ENCODE measurements at places on chromosomes 12 and 14.

GRCh38 chr14:34536951-34537676, 2.4 kb downstream of the EAPP start:
- DNase-seq: no peak
- 0 out of 2 replicates have a peak overlapping the region, but pooled peaks have one; percentile 5 for H3K4me3 ChIP-seq
- peaks cover 8% of the 10 kb centered on the region for H3K4me1 ChIP-seq
- no peaks in the 10 kb centered on the region for H3K27me3 ChIP-seq
- H3K36me3 ChIP-seq: peaks cover 10% of the 10 kb centered on the region

- no peaks in the 10 kb centered on the region for H3K27me3 ChIP-seq
- peaks cover 14% of the 10 kb centered on the region for H3K36me3 ChIP-seq
- H3K27ac ChIP-seq: peak overlapping the region; percentile 51
- peaks cover 47% of the 10 kb centered on the region for H3K4me1 ChIP-seq
Observed at GRCh38 chr14:55689981-55690871, 110.2 kb downstream of the KTN1 start.

- no peaks in the 10 kb centered on the region for H3K27me3 ChIP-seq
- DNase-seq: no peak
- no peaks in the 10 kb centered on the region for H3K4me1 ChIP-seq
- H3K36me3 ChIP-seq: peaks cover 29% of the 10 kb centered on the region
Observed at GRCh38 chr12:113387631-113388030, 16.1 kb downstream of the SDS start.

DNA sequence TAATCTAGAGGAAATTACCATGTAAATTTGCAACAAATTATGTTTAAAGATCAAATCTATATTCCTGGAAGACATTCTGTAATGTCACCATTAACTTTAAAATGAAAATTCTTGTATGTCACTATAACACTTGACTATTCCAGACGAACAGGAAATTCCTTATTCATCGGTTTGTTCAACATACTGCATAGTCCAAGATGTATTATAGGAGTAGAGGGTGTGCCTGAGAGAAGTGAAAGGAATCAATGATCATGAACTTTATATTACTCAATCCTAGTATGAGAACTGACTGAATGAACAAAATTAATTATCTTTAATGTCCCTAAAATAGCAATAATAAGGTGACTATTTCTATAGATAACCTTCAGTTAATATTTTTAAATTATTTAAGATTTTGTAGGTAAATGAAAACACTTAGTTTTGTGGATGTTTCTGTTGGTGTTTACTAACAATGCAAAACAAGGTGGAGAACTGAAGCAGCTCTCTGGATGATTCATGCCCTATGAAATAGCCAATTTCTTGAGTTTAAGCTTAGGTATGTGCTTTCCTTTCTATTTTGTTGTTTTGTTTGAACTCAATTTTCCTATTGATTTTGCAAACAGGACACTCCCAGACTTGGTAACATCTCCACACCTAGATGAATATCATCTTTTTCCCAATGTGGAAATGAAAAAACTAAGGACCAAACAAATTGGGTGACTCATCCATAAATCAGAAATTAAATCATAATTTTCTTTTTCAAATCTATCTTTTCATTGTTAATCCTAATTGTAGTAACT, 18.2 kb upstream of the ITPR2 start:
- no peaks in the 10 kb centered on the region for H3K36me3 ChIP-seq
- H3K4me3 ChIP-seq: no peak overlapping the region
- no peak for DNase-seq
- H3K27me3 ChIP-seq: no peaks in the 10 kb centered on the region

GRCh38 chr14:49586673-49587460, 687 bp upstream of the RPS29 start:
- H3K36me3 ChIP-seq: peaks cover 35% of the 10 kb centered on the region
- peak overlapping the region; percentile 34 for H3K27ac ChIP-seq
- peak overlapping the region; percentile 93 for H3K4me3 ChIP-seq

DNA sequence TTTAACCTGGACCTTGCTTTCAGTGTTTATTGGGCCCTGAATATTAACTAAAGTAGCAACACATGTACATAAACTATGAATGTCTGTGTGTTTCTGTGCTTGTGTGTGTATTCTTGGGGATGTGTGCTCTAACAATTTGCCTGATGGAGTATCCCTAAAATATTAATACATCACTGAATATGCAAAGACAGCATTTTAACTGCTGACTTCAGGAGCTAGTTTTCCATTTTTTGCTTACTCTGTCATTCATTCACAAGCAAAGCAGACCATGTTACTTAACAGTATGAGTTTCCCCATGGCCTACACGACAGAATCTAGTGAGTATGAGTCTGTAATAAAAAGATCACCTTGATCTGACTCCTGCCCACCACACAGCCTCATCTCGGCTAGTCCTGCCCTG, 402.8 kb downstream of the BCAT1 start:
- DNase-seq: no peak
- no peaks in the 10 kb centered on the region for H3K36me3 ChIP-seq
- H3K27ac ChIP-seq: no peak overlapping the region
- peaks cover 4% of the 10 kb centered on the region for H3K27me3 ChIP-seq
- H3K4me1 ChIP-seq: no peaks in the 10 kb centered on the region

DNA sequence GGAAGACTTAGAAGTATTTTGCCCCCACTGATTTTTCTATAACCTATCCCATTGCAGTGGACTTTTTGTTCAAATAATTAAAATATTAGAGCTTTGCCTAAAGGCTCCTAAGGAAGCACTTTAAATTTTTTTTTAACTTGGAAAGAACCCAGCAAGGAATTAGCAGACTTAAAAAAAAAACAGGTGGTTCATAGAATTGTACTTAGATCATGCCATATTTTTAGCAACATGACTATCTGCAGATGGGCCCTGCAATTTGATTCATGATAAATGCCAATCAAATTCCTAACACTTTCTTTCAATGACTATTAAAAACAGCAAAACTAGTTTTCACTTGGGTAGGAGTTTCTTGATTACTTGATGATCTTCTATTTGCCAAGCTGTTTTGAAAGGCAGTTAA, 11.5 kb downstream of the ADAMTS20 start:
- no peak overlapping the region for H3K27ac ChIP-seq
- H3K4me3 ChIP-seq: no peak overlapping the region
- no peaks in the 10 kb centered on the region for H3K36me3 ChIP-seq

DNA sequence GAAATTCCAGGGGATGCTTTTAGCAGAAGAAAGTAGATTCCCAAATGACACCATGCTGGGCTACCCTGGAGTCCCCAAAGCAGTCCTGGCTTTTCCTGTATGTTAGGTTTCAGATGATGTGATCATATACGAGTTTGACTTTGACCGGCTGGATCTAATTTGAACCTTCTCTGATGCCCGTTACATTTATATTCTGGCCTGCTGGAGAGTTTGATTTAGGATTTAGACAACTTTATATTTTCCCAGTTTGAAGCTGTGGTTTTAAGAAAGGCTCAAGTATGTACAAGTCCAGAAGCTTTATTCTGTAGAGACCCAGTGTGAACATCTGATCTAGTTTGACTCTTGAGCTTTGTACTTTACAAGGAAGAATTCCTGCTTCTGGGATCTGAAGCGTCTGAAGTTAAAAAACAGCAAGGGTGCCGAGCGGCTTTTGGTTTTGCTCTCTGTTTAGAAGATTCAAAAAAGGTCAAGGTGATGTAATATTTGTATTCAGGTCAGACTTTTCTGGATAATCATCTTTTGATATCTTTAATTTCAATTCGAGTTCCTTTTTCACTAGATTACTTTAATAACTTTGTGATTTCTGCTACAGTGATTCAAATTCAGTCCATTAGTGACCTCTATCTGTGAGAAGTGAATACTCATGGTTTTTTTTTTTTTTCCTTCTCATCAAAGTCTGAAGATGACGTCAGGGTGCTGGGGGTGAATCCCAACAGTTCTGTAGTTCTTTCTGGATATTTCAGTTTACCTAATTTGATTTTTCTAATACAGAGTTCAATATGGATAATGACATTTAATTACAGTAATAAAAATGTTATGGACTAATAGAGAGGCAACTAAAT, 6.3 kb downstream of the FLRT2 start:
- no peaks in the 10 kb centered on the region for H3K4me1 ChIP-seq
- no peak overlapping the region for H3K4me3 ChIP-seq
- no peak overlapping the region for H3K27ac ChIP-seq
- peak; percentile 35 for DNase-seq
- H3K36me3 ChIP-seq: no peaks in the 10 kb centered on the region
- H3K27me3 ChIP-seq: peaks cover 9% of the 10 kb centered on the region

GRCh38 chr12:103743788-103744187, 97.2 kb downstream of the NT5DC3 start:
- H3K4me1 ChIP-seq: peaks cover 22% of the 10 kb centered on the region
- H3K27me3 ChIP-seq: no peaks in the 10 kb centered on the region
- H3K27ac ChIP-seq: no peak overlapping the region
- H3K4me3 ChIP-seq: no peak overlapping the region
- no peak for DNase-seq

DNA sequence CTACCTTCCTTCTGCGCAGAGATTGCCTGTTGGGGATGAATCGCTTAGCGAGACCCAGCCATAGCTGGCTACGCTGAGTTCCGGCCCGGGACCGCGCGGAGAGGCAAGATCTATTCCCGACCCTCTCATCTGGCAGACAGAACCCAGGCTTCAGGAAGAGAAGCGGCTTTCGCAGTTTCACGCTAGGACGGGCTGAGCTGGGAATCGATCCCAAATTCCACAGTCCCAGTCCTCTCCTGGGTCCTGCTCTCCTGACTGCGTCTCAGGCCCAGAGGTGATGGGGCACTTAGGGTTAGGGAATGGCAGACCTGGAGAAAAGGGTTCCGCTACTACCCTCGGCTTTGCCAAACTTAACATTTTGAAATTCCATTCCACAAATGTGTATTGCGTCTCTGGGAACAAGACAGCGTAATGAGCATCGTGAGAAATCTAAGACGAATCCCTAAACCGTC, 2.8 kb downstream of the PTPN21 start:
- DNase-seq: peak; percentile 20
- peaks cover 24% of the 10 kb centered on the region for H3K4me1 ChIP-seq
- H3K36me3 ChIP-seq: 0 out of 2 replicates have a peak, but pooled peaks cover 3% of the 10 kb centered on the region
- no peaks in the 10 kb centered on the region for H3K27me3 ChIP-seq
- H3K27ac ChIP-seq: no peak overlapping the region

- H3K27me3 ChIP-seq: no peaks in the 10 kb centered on the region
- peaks cover 6% of the 10 kb centered on the region for H3K36me3 ChIP-seq
- H3K4me1 ChIP-seq: no peaks in the 10 kb centered on the region
- DNase-seq: peak; percentile 60
Observed at GRCh38 chr12:49553512-49554088, 14.3 kb downstream of the MCRS1 start.

GRCh38 chr12:13948621-13949020, 32.8 kb downstream of the GRIN2B start:
- H3K4me3 ChIP-seq: no peak overlapping the region
- no peaks in the 10 kb centered on the region for H3K36me3 ChIP-seq
- H3K27ac ChIP-seq: no peak overlapping the region
- no peaks in the 10 kb centered on the region for H3K27me3 ChIP-seq
- no peak for DNase-seq
